ENCODE measurements at places on chromosomes 12 and 14. TPM values are rescaled to one million over a fixed set of nuclear protein-coding genes. Genes with fewer than 3 reads are reported as not detected.

The RIPK3 gene
- 26.2 TPM for total RNA-seq

The PRPF39 gene
- 56.9 TPM for total RNA-seq

The GLT1D1 gene
- total RNA-seq, result 0.14 TPM

The TAS2R8 gene
- not detected for total RNA-seq

The KRT1 gene
- total RNA-seq, result 0.19 TPM

The NAV3 gene
- not detected for total RNA-seq

The CDCA3 gene
- total RNA-seq, result 2.0 TPM

GRCh38 chr12:17507336-17507735 is 582.7 kb downstream of the RERGL start:
- no peak for DNase-seq
- H3K4me3 ChIP-seq, result no peak overlapping the region
- H3K4me1 ChIP-seq, result no peaks in the 10 kb centered on the region
- H3K27ac ChIP-seq, result no peak overlapping the region
- no peaks in the 10 kb centered on the region for H3K27me3 ChIP-seq

GRCh38 chr12:42023733-42024494 is 120.8 kb downstream of the GXYLT1 start:
- H3K27me3 ChIP-seq, result peaks cover 7% of the 10 kb centered on the region
- peak overlapping the region; percentile 13 for H3K4me3 ChIP-seq
- no peaks in the 10 kb centered on the region for H3K36me3 ChIP-seq
- DNase-seq, result peak; percentile 65

GRCh38 chr12:42410340-42410739 is 84.4 kb downstream of the PPHLN1 start:
- H3K27ac ChIP-seq, result no peak overlapping the region
- H3K36me3 ChIP-seq, result peaks cover 8% of the 10 kb centered on the region
- DNase-seq, result no peak
- H3K4me1 ChIP-seq, result no peaks in the 10 kb centered on the region
- H3K4me3 ChIP-seq, result no peak overlapping the region

- no peaks in the 10 kb centered on the region for H3K4me1 ChIP-seq
- no peak overlapping the region for H3K27ac ChIP-seq
Observed at GRCh38 chr14:69171569-69171968, 18.6 kb upstream of the DCAF5 start.

Data from T-cell (primary cell).